ENCODE measurements at places on chromosomes 2 and 18. TPM values are rescaled to one million over a fixed set of nuclear protein-coding genes. Genes with fewer than 3 reads are reported as not detected.

DNA sequence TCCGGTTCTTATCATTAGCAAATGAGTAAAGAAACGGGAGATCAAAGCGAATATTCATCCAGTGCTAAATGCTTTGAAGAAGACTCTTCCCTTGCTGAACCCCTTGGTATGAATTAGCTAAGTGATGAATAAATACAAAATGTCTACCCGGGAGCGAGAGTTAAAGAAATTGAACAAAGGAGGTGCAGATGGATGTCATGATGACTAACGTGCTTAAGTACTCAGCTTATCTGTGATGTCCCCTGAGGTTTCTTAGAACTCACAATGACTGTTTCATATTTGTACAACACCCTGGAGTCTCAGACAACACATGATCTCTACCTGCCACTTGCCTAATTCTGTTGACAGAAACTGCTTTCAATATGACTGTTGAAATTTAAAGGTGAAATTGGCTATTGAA is 148.5 kb downstream of the TMEM200C start:
- H3K4me1 ChIP-seq = no peaks in the 10 kb centered on the region
- no peak overlapping the region for H3K27ac ChIP-seq
- H3K27me3 ChIP-seq = no peaks in the 10 kb centered on the region
- DNase-seq = no peak
- H3K36me3 ChIP-seq = no peaks in the 10 kb centered on the region

DNA sequence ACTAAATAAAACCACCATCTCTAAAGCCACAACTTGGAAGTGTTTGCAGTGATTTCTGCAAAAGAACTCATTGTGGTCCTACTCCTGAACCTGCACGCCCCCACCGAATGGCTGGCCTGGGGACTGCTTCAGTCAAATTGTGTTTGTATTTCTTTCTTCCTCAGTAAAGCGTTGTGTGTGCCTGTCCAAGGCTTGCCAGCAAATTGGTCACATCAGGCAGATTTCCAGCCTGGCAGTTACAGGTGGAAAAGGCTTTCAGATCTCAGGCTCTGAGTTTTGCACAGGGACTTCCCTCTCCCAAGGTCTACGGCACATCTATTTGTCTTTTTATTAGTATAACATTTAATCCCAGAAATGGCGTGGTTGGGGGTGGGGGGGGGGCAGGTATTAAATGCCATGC is 54.0 kb upstream of the NOSTRIN start:
- no peak for DNase-seq
- no peaks in the 10 kb centered on the region for H3K36me3 ChIP-seq
- H3K27me3 ChIP-seq = no peaks in the 10 kb centered on the region
- no peaks in the 10 kb centered on the region for H3K4me1 ChIP-seq
- no peak overlapping the region for H3K4me3 ChIP-seq
- H3K27ac ChIP-seq = no peak overlapping the region

DNA sequence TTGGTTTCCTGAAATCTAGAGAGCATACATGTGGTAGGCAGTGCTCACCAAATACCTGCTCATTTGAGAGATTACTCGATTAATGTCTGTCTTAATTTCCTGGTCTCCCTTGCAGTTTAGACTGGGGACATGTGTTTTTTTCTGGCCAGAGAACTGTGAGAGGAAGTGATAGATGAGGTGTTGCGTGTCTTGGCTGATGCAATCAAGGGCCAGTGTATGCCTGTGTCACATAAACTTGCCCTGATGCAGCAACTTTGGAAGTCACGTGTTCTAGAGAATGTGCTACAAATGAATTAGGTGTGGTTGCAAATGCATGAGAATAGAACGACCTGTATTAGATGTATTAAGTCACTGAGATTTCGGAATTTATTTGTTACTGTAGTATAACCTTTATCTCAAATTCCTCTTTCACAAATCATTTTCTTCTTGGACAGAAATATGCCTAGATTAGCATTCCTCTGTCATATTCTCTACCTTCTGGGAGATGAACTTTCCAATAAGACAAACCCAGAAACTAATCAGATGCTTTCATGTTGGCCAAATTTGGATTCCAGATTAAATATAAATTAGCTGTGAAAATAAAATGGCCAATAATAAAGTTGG is 9.9 kb upstream of the IL1A start:
- no peak overlapping the region for H3K27ac ChIP-seq
- DNase-seq = no peak
- no peaks in the 10 kb centered on the region for H3K4me1 ChIP-seq
- no peaks in the 10 kb centered on the region for H3K27me3 ChIP-seq
- H3K4me3 ChIP-seq = no peak overlapping the region

DNA sequence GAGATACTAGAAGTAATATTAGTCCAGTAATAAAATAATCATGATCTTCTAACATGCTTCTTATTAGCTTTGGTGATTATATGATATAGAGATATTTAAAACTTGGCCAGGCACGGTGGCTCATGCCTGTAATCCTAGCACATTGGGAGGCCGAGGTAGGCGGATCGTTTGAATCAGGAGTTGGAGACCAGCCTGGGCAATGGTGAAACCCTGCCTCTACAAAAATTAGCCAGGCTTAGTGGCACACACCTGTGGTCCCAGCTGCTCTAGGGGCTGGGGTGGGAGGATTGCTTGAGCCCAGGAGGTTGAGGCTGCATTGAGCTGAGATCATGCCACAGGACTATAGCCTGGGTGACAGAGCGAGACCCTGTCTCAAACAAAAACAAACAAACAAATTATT is 87.0 kb downstream of the WDR7 start:
- H3K36me3 ChIP-seq = no peaks in the 10 kb centered on the region
- H3K4me1 ChIP-seq = no peaks in the 10 kb centered on the region
- H3K4me3 ChIP-seq = no peak overlapping the region
- no peak for DNase-seq
- H3K27me3 ChIP-seq = no peaks in the 10 kb centered on the region
- H3K27ac ChIP-seq = no peak overlapping the region

Gene FRZB
- total RNA-seq = 0.17 TPM

All from liver (tissue), 10 donors.